ENCODE measurements at places on chromosomes 6 and 20.

GRCh38 chr6:28651161-28651560 lies 125.5 kb downstream of the GPX5 start:
- no peak for DNase-seq

DNA sequence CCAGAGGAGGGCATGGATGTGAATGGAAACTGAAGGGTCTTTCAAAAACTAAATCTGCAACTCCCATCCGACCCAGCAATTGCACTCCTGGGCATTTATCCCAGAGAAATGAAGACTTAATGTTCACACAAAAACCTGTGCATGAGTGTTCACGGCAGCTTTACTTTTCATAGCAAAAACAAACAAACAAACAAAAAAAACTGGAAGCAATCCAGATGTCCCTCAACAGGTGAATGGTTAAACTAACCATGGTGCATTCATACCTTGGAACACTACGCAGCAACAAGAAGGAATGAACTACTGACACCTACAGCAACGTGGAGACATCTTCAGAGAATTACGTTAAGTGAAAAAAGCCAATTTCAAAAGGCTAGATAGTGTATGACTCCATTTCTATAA lies 32.2 kb downstream of the PMEPA1 start:
- DNase-seq, result no peak

- DNase-seq, result no peak
Measured at GRCh38 chr6:53520320-53520928, 24.5 kb downstream of the GCLC start.

DNA sequence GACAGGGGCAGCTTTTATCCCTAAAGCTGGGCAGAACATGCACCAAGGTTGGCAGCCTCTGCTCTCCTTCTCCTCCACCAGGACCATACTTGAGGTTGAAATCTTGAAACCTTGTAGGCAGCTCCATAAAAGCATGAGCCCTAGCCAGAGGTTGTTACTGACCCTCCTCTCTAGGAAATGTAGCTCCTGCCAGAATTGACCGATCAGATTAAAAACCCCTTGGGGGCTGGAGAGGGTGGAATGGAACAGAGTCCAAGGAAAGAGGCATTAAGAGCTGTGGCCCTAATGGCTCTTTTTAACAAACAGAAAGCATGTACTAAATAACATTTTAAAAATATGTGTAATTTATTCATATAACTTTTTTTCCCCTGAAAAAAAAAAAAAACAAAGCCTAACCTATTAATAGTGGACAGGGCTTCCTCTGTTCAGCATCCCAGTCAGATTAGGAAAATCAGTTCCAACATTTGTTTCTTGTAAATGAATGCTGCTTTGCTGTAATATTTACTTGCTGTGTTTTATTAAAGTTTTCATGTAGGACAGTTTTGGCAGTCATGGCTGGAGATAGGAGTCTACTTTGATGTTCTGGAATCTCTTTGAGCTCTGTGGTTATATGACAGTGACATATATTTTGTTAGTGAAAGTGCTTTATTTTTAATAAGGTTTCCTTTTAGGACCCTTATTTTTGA lies 41.3 kb downstream of the MTHFD1L start:
- DNase-seq, result no peak

DNA sequence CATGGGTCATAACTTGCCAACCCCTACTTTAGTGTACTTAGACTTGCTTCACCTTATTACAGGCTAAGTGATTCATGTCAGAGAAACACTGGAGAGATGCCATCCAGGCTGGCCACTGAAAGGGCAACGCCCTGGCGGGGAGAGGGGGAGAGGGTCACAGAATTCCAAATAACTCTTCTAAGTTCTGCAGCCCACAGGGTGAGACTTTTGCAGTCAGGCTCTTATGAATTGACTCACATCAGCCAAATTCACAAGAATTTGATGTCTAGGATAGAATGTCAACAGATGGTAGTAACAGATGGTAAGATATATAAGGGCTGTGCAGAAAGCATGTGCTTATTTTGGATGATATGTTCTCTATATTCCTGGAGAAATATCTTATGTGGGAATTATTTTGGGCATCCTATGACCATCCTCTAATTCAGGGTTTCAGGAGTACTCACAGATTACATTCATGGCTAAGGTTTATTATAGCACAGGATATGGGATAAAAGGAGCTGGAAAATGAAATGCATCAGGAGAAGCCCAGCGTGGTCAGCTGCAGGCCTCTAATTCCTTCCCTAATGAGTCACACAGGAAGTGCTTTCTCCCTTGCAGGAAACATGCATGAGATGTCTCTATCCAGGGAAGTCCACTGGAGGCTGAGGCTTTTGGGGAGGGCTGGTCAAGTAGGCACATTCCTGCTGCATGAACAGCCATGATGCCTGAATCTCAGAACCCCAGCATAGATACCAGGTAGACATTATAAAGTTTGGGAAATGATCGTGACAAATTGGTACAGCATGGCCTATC lies 58.7 kb upstream of the RIN2 start:
- DNase-seq, result no peak

GRCh38 chr20:48742233-48742632 lies 85.6 kb downstream of the PREX1 start:
- DNase-seq, result no peak

DNA sequence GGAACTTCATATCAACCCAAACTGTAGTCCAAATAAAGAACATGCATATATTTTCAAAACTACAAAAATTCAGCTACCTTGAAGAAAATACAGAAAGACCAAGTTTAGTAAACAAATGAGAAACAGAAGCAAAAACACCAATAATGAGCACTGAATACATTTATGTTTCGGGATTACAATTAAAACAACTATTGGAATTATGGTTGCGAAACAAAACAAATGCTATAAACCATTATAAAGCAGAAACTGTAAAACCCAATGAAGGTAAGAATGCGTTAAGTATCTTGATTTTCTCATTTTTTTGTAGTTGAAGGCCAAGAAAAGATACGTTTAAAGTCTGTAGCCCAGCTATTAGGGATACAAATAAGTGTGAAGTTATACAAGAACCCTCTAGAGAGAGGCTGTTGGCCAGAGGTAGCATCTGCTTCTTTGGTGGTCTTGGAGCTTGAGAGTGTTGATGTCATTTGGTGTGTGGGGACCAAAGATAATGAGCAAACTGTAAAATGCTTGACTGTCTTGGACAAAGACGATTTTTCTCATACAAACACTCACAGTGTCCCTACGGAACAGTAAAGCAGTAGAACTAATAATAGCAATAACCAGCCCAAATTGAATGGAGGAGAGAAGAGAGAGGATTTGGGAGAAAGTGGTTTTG lies 111.5 kb downstream of the PRND start:
- no peak for DNase-seq

GRCh38 chr20:53937339-53937741 lies 133.1 kb downstream of the BCAS1 start:
- no peak for DNase-seq
